ENCODE measurements at places on chromosomes 7 and 10.

GRCh38 chr7:90777041-90777440, 180.9 kb downstream of the CDK14 start:
- no peak for DNase-seq

DNA sequence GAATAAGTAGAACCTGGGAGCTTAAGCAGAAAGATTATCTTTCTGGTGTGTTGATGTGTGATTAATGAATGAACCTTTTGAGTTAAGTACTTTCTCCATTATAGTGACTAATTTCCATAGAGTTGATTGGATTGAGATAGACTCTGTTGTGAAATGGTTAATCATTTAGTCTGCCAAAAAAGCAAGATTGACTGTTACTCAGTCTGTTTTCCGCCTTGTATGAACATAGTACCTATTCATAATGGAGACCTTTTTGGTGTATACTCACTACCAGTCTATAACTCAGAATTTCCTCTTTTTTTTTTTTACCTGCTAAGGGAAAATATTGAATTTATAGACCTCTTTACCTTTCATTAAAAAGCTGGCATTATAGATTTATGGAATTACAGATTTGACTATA, 14.4 kb upstream of the NPVF start:
- no peak for DNase-seq

- DNase-seq, result peak; percentile 41
Observed at GRCh38 chr10:132588301-132589013, 50.9 kb downstream of the INPP5A start.

- DNase-seq, result no peak
Observed at GRCh38 chr10:12655940-12656339, 306.6 kb downstream of the CAMK1D start.

GRCh38 chr10:5500162-5500670, 846 bp upstream of the CALML5 start:
- DNase-seq, result no peak

DNA sequence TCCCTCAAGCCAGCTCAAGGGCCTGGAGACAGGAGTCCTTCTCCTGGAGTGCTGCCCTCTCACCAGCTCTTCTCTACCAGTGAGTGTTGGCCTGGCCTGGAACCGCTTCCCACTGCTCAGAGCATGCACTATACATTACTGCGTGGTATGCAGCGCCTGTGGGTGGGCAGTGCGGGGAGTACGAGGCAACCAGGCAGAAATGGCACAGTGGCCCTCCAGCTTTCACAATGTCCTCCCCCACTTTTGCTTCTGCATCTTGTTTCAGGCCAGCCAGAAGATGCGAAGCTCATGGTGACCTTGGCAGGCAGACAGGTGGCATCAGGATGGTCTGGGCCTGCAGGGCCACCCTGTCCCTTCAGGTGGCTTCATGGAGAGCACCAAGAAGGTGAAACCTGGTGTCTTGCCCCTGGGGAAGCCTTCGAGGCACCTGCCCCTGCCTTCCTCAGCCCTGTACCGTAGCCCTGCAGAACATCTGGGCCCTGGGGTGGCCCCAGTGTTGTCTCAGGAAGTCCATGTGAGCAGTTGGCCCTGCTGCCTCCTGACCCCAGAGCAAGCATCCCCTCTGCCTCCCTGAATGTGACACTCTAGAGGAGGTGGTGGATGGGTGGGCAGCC, 35.8 kb downstream of the RASGEF1A start:
- DNase-seq, result no peak

- DNase-seq, result peak; percentile 19
Observed at GRCh38 chr7:117872561-117873309, 506 bp downstream of the CTTNBP2 start.

DNA sequence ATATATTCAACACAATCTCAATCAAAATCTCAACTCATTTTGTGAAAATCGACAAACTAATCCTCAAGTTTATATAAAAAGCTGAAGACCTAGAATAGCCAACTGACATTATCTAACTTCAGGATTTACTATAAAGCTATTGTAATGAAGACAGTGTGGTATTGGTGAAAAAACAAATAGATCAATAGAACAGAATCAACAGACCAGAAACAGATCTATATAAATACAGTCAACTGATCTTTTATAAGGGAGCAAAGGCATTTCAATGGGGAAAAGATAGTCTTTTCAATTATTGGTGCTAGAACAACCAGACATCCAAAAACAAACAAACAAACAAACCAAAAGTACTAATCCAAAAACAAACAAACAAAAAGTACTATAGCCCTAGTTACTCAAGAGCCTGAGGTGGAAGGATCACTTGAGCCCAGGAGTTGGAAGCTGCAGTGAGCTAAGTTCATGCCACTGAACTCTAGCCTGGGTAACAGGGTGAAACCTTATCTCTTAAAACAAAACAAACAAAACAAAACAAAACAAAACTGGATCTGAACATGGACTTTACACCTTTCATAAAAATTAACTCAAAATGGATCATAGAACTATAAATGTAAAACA, 26.6 kb upstream of the AKR1D1 start:
- no peak for DNase-seq

DNA sequence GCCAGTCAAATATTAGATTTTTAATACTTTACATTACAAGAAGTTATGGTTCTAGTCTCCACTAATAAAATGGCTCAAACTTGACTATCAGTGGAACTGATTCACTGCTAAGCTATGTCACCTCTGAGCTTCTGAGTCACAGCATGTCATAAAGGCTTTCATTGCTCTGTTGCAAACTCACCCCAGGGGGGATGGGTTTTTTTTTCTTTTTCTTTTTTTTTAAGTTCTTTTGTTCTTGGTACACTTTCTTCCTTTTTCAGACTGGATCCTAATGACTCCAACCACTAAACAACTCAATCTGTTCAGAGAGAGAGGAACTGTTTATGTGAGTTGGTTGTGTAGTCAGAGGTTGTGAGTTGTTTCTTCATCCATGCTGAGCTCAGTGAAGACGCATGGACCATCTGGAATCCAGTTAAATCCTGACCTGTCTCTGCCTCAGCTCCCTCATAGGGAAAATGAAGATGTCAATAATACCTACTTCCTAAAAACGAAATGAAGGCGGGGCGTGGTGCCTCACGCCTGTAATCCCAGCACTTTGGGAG, 11.0 kb downstream of the MYOF start:
- no peak for DNase-seq
